Right kidney (tissue), 9 donors: ENCODE measurements at places on chromosomes 11 and 22.

DNA sequence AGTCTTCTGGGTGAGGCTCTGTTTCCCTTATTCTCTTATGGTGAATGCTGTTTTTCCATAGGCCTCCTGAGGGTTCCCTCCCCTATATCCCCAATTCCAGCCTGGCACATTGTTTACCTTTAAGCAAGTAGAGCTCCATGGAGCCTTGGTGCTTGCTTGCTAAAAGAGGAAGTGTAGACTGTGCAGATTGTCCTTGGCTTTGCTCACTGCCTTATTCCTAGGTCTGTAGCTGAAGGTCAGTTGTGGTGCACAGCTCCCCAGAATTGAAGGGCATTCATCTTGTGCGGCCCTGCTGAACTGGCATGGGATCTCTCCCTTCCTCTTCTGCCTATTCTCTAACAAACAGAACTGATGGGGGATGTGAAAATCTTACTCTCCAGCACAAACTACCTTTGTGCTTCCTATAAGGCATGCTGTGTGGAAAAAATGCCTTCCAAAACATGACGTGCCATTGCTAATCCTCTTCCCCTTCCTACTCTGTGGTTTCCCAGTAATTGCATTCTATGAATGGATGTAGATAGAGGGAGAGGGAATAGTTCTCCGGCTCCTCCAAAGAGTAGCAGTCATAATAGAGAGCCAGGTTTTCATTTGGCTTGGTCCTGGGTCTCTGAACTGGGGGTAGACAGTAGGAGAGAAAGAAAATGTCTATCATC is 34.2 kb upstream of the PLET1 start:
- no peak for DNase-seq

- no peak for DNase-seq
Observed at GRCh38 chr11:86805873-86806310, 5.5 kb downstream of the PRSS23 start.

DNA sequence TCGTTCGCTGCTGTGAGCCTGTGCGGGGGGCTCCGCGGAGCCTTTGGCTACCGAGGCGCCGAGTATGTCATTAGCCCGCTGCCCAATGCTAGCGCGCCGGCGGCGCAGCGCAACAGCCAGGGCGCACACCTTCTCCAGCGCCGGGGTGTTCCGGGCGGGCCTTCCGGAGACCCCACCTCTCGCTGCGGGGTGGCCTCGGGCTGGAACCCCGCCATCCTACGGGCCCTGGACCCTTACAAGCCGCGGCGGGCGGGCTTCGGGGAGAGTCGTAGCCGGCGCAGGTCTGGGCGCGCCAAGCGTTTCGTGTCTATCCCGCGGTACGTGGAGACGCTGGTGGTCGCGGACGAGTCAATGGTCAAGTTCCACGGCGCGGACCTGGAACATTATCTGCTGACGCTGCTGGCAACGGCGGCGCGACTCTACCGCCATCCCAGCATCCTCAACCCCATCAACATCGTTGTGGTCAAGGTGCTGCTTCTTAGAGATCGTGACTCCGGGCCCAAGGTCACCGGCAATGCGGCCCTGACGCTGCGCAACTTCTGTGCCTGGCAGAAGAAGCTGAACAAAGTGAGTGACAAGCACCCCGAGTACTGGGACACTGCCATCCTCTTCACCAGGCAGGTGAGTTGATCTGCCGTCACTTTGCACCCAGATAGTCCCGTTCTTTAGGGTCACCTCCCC is 1.0 kb downstream of the ADAMTS15 start:
- peak; percentile 71 for DNase-seq

DNA sequence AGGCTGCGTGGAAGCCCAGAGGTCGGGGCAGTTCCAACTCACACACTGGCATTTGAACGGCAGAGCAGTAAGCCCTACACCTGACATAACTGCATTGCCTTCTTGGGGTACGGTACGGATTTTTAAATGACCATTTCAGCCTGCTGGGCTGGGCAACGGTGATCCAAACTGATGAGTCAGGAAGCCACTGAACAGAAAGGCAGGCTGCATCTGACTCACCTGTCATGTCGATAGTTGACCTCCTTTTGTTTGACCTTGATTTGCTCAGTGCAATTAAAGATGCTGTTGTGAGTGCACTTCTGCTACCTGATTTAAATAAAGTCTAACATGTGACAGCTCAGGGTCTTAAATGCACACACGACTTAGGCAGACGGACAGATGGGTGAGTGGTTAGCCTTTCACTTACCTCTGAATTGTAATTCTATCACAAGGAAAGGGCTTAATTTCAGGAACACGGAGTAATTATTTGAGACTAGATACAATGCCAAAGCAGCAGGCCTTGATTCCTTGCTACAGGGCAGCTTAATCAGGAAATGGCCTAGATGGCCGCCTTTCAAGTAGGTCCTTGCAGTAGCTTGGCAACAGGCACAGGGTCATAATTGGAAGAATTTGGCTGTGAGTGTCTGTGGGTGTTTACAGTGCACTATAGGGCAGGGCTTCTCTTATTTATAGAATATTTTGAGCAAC is 52.2 kb downstream of the BMAL1 start:
- no peak for DNase-seq

GRCh38 chr22:17369439-17370025 is at the start of gene CECR2:
TSS of gene CECR2 (plus strand) at chr22:17369460. CDS start at chr22:17369784, 324 bp downstream.
- DNase-seq = peak; percentile 72

GRCh38 chr11:59862252-59862651 is 4.0 kb downstream of the TCN1 start:
- no peak for DNase-seq

DNA sequence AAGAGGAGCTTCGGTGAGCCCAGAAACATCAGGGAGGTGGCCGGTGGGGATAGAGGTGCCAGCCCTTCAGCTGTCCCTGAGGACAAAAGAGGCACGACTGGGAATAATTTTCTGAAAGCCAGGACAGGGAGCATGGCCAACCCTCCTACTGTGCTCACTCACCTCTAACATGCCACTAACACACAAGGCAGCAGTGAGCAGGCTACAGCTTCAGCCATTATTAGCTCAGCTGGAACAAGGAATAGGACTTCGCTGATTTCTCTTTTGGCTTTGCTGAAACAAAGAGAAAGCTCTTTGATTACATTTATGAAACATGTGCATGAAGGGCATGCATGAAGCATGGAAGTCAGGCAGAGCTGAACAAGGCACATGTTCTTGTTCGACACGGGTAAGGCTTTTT is 12.1 kb upstream of the OR10A5 start:
- no peak for DNase-seq

DNA sequence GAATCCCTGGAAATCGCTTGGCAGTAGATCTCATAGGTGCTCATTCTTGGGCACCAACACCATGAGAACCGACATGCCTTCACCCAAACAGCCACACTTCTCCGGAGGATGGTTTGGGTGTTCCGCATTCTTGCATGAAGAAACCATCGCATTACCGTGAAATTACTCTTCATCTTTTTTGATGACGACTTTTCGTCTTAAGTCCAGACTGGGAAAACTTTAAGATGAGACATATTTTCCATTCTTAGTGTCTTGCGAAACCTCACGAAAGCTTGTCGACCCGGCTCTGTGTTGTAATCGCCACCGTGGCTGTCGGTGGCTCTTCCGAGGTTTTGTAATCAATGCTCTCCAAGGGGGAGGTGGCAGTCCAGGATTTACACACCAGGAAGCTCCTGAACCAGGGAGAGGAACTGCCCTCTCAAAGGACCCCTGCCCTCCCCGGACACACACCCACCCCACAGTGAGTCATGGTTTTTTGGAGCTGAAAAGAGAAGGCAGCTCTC is 1.7 kb downstream of the TOM1 start:
- no peak for DNase-seq

- no peak for DNase-seq
Observed at GRCh38 chr11:67261640-67261945, 4.7 kb upstream of the GRK2 start.

DNA sequence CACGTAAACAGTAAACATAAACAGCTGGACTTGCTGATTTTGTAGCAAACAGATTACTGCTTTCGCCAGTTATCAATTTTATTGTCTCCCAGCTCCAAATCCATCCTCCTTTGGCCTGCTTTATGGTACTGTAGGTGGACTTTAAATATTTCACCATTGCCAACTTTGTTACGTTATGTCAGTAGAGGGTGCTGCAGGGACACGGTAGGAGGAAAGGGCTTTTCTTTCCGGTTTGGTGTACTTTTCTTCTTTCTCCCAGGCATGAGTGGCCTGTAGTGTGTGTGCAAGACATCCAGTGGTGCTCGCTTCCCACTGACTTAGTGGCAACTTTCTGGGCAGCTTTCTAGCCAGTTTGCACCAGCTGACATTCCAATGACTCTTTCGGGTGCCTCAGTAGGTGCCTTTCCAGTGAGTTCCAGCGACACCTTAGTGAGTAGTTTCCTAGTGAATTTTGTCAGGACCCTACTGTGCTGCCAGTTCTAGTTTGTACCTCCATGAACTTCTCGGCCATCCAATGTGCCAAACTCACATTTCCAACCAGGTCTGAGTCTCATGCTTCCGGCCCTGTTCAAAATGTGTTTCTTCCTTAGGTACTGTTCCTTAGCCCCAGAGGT is 267.6 kb upstream of the TENM4 start:
- DNase-seq = no peak

- DNase-seq = no peak
Observed at GRCh38 chr22:40348025-40348658, 1.8 kb downstream of the ADSL start.

GRCh38 chr11:131038597-131038996 is 122.3 kb upstream of the SNX19 start:
- DNase-seq = no peak

DNA sequence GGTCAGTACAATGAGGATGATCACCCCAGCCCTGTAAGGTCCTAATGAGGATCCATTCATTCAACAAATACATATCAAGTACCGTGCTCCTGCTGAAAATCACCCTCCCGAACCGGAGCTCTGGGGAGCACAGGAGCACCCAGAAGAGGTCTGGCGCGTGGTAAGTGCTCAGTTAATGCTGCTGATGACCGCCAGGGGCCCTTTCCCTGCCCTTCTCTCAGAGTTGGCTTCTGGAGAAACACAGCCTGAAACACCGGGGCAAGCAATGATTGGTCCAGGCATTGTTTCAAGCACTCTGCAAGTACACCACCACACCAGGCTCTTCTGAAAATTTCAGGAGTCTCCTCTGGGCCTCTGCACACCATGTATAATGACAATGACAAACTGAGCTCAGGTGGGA is 3.8 kb upstream of the CCDC86 start:
- DNase-seq = no peak

GRCh38 chr11:80315200-80315599 is 874.4 kb upstream of the TENM4 start:
- no peak for DNase-seq

DNA sequence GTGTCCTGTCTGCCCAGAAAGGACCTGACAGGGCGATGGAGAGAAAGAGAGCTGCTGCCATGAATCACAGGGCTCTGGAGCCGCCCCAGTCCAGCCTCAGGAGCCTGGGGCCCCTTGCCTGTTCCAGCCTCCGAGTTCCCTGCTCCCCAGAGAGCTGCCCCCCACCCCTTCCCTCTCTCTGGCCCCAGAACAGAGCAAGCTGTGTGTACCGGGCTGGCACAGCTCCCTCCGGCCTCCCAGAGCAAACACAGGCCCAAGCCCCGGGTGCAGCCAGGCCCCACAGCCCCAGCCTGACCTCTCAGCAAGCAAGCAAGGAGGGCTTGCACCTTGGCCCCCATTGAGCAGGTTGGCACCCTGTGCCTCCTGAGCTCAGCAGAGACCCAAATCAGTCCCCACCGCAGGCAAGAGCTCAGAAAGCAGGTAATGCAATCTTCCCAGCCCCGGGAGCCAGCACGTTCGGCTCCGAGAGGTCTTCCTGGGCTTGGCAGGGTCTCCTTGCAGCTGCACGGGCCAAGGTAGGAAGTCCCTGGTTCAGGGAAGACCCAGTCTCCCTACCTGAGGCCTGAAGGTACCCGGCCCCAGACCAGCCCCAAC is 1.4 kb downstream of the PACSIN3 start:
- DNase-seq = peak; percentile 62

DNA sequence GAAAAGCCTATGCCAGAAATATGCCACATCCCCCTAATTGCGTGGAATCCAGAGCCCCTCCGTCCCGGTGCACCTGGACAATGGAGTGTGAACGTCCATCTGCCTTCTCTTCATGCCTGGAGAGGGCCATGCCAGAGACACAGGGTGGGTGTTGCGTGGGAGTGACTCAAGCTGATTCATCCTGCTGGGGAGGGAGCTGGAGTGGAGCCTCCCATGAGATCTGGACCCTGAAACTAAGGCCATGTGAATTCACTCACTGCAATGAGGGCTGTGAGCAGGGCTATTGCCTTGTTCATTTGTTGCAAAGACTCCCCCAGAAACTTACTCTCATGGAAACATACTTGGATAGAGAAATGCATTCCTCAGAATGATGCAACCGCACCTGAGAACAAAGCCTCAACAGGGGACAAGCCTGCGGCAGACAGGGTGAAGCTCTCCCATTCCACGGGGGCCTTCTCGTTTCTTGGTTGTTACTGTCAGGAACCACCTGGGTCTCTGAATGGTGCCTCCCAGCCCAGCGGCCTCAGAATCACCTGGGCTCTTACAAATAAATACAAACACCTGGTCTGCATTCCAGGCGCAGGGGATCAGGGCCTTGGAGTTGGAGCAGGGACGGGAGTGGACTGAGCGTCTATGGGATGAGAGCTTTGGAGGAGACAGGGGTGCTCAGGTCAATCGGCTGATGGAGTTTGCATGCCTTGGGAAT is 1031.2 kb downstream of the BRD1 start:
- DNase-seq = no peak

- DNase-seq = no peak
Observed at GRCh38 chr11:35919244-35919643, 24.6 kb upstream of the LDLRAD3 start.

DNA sequence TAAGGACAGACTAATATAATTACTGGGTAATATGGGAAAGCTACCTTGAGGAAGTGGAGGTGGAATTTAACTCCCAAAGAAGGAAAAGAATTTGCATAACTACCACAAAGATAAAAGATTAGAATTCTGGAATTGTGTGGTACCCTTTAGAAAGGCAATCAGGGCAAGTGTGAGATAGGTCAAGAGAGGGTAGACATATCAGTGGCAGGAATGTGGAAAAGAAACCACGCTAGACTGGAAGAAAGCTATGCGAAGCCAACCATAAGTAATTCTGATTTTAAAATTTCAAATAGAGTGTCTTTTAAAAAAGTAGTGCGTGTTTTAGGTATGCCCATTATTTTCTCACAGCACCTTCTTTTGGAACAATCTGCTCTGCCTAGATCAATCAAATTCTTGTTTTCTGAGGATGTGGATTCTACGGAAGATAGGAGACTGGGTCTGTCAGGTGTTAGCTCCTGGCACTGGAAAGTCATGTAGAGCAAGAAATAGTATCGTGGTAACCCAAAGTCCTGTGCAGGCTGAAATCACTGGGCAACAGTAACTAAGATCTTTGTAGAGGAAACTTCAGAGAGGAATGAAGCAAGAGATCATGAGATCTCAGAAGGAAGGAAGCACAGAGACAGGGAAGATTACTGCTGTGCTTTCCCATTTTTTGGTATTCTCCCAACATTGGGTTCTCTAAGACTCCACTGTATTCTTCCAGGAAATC is 111.3 kb upstream of the MTMR2 start:
- DNase-seq = no peak

GRCh38 chr11:76148231-76148630 is 58.1 kb downstream of the WNT11 start:
- no peak for DNase-seq
